Stimulated activated CD4-positive, alpha-beta T cell treated with anti-CD3 and anti-CD28 coated beads, Interleukin-1b, Interleukin-23, amount 100 ng/mL, for 1 hour (primary cell): ENCODE measurements at places on chromosomes 1 and 21.

DNA sequence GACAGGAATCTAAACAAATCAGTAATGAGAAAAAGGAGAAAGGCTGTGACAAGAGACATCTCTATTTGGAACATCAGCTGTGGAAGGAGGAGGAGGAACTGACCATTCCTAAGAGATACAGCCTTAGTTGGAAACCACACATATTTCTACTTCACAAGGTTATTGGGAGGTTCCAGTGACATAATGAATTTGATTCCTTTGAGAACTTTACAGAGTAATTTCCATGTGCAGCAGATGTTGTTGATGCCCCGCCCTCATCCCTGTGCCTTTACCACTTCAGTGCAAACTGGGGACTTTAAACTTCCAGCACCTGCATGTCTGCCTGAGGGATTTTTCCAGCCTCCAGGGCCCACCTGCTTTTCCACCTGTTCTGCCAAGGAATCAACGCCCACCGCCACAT is 9.3 kb upstream of the ST6GALNAC5 start:
- DNase-seq, result no peak

GRCh38 chr1:229238674-229239415 is 32.1 kb upstream of the RAB4A start:
- no peak for DNase-seq

DNA sequence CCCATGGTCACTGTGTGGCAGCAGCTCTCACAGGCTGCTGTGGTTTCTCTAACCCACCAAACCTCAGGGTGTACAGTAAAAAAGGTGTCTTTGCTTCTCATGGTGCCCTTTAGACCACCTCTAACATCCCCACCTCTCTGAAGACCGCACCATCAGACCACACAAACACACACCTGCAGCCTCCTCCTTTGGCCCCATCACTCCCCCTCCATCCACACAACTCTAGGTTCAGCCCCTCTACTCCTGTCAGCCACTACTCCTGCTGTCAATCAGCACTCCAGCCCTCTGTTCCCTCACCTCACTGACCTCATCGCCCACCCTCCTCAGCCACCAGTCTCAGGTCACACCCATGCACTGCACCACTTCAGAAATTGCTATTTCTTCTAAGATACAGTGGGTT is 7.5 kb downstream of the ZNF692 start:
- no peak for DNase-seq

- DNase-seq, result no peak
These were observed 33.4 kb downstream of the FAAH start for GRCh38 chr1:46427541-46427940.

GRCh38 chr1:202133001-202133400 is 10.3 kb downstream of the GPR37L1 start:
- no peak for DNase-seq

DNA sequence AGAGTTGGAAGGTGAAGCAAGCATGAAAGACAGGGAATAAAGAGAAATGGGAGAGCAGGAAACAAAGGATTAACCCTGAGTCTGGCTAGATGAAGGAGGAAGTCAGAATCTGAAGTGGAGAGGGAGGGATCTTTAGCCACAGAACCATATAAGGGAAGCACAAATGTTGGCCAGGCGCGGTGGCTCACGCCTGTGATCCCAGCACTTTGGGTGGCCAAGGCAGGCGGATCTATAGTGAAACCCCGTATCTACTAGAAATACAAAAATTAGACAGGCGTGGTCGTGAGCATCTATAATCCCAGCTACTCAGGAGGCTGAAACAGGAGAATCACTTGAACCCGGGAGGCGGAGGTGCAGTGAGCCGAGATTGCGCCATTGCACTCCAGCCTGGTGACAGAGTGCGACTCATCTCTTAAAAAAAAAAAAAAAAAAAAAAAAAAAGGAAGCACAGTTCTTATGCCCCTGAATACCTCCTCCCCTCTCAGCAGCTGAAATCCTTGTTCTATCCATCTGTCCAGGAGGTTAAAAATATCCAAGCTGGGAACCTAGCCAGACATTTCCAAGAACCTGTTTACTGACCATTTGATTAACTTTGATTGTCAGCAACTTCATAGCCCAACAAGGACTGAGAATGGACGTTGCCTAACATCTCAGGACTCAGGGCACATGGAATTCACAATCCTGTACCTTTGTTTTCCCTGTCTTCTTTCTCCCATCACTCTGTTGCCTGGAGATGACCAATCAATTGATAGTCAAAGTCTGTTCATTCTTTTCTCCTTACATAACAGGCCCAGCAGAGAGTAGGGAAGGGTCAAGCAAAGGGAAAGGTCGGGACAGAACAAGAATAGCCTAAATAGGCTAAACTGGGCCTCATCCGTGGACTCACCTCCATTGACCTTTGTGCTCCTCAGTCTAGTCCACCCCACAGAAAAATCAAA is 10.6 kb downstream of the TXNIP start:
- no peak for DNase-seq

DNA sequence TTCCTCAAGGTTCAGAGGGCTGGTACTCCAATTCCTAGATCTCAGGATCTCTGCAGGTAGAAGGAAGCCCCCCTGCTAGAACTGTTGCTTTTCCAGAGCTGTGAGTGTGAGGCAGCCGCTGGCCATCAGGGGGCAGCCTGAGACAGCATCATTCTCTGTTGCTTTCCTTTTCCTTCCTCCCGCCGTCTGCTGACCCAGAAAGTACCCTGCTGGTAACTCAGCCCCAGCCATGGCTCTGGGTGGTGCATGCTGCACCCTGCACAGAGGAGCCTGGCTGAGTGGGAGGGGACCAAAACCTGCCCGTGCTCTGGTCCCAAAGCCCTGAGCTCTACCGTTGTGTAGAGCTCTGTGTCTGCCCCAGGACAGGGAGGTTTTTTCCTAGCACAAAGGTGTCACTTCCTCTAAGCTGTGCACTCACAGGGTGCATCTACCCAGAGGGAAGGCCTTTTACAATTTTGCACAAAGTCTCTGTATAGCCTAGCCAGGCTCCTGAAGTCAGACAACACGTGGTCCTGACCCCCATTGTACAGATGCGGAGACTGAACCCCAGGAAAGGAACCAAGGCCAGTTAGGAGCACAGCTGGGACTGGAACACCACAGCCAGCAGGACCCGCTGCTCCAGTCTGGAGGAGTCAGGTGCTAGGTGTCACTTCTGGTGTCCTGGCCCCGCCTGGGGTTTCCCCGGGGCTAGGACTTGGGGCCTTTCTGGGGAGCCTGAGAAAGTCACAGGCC is 5.6 kb upstream of the FAM131C start:
- peak; percentile 34 for DNase-seq

DNA sequence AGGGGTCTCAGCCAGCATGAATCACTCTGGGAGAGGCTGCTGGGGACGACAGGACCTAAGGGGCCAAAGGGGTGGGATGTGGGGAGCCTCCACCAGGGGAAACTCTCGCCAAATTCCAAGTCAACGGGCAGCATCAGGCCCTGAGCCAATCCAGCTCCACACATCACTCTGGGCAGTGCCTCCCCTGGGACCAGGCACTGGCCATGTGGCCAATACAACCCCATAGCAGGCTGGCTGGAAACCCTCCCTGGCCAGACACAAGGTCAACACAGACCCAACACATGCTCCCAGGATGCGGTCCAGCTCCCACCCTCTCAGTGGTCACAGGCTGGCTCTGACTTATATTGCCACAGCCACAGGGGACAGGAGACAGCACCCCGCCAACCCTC is 60.0 kb downstream of the MEGF6 start:
- no peak for DNase-seq

- DNase-seq, result no peak
These were observed 61.8 kb downstream of the HIVEP3 start for GRCh38 chr1:41856944-41857285.

- no peak for DNase-seq
These were observed 908 bp downstream of the CD53 start for GRCh38 chr1:110873856-110874255.
